ENCODE measurements at places on chromosomes 13 and 19. TPM values are rescaled to one million over a fixed set of nuclear protein-coding genes. Genes with fewer than 3 reads are reported as not detected.
A peak's percentile ranks its signal among the peaks of the same experiment; 100 is the strongest.

ZNF540 gene
- 0.25 TPM for polyA plus RNA-seq

LRG1 gene
- polyA plus RNA-seq, result 0.21 TPM

DNA sequence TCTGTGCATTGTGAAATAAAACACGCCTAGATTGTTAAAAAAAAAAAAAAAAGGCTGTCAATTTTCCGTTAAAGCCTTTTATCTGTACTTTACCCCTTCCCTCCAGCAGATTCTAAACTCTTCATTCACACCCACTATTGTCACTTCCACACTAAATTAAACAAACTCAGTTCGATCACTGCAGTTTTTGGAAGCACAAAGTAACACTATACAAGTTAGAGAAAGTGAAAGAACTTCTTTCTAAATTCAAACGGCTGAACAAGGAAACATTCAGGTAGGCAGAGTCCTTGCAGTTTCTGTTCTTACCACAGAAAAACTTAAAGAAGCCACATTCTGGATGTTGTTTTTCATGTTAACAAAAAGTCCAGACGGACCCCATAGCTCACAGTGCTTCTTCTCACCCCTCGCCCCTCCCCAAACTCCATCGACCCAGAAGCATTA is 27.5 kb upstream of the UBE2L5 start:
- H3K27ac ChIP-seq, result peak overlapping the region; percentile 66
- H3K36me3 ChIP-seq, result no peaks in the 10 kb centered on the region
- H3K4me1 ChIP-seq, result peaks cover 14% of the 10 kb centered on the region
- H3K4me3 ChIP-seq, result peak overlapping the region; percentile 39
- peak; percentile 42 for DNase-seq

SERP2 gene
- 0.30 TPM for polyA plus RNA-seq

NLRP5 gene
- not detected for polyA plus RNA-seq

DNA sequence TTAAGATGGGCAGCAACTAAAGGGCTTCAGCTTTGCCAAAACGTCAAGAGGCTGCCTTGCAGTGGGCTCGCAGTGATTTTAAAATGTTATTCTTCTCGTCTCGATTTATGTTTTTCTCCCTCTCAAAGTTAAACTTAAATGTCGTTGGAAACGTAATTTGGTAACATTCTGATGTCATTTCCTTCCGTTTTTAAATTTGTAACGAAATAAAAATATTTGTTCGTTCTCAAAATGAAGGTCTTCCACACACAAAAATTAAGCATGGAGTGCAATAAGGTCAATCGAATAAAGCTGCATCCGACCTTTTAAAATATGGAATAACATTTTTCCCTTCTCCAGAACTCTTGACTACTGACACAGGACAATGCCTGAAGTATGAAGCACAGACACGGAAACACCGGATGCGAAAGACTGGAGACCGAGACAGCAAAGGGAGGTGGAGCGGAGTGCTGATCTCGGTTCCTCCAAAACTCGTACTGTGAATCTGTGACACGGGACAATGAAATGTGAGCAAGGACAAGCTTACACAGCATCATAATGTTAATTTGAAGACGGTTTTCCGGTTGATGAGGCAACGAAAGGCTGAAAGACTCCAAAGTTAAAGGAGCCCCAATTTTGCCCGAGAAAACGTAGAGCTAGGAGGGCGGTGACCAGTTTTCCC is 850 bp downstream of the MTMR6 start:
- peak overlapping the region; percentile 91 for H3K4me3 ChIP-seq
- DNase-seq, result peak; percentile 66
- peaks cover 11% of the 10 kb centered on the region for H3K4me1 ChIP-seq
- H3K27ac ChIP-seq, result peak overlapping the region; percentile 92

DNA sequence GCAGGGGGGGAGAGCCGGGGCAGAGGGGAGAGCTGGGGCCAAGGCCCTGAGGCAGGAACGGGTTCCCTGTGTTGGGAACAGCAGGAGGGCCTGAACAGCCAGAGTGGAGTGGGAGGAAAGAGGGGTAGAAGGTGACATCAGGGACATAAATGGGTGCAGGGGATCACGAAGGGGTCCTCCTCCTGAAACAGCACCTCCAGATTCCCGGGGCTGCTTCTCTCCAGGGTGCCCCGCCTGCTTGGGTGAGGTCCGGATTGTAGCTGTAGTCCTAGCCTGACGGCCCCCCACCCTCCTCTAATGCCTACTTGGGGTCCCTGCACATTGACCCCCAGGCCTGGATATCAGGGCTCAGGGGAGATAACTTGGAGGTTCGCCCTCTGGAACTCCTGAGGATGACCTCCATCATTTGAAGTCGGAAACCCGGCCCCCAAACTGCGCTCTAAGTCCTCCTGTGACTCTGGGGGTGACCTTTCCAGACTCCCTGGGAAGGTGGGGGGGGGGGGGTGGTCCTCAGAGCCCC is 473 bp upstream of the SCN1B start:
- peak overlapping the region; percentile 33 for H3K4me3 ChIP-seq
- H3K27ac ChIP-seq, result no peak overlapping the region
- peaks cover 2% of the 10 kb centered on the region for H3K4me1 ChIP-seq
- H3K27me3 ChIP-seq, result no peaks in the 10 kb centered on the region

GRCh38 chr19:18846862-18847548 is 15.2 kb downstream of the UPF1 start:
- peak; percentile 70 for DNase-seq
- no peak overlapping the region for H3K4me3 ChIP-seq
- no peaks in the 10 kb centered on the region for H3K27me3 ChIP-seq
- no peaks in the 10 kb centered on the region for H3K36me3 ChIP-seq
- H3K27ac ChIP-seq, result no peak overlapping the region

- peaks cover 6% of the 10 kb centered on the region for H3K4me1 ChIP-seq
- DNase-seq, result peak; percentile 52
- H3K36me3 ChIP-seq, result no peaks in the 10 kb centered on the region
- H3K4me3 ChIP-seq, result no peak overlapping the region
Measured at GRCh38 chr13:80011448-80012212, 329.3 kb downstream of the SPRY2 start.

DNA sequence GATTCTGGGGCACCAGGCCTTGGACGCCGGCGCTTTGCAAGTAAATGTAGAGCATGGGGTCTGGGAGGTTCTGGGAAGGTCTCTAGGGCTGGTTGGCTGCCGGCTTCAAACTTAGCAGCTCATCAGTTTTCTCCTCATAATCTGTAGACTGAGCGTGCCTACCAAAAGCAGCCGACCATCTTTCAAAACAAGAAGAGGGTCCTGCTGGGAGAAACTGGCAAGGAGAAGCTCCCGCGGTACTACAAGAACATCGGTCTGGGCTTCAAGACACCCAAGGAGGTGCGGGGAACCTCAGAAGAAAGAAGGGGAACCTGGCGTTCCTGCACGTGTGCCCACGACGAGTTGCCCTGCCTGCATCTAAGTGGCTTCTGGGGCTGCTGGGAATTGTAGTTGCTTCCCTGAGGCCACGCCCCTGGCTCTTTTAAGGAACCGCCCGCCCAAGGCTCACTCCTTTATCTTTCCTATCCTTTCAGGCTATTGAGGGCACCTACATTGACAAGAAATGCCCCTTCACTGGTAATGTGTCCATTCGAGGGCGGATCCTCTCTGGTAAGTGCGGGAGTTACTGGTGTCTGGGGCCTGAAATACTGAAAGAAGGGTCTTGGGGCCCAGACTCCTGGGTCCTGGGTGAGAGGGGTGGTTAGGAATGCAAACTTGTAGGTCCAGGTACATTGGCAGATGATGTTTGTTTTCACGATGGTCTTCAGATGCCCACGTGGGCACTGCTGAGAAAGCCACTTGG is 984 bp downstream of the RPS11 start:
- peaks cover 36% of the 10 kb centered on the region for H3K4me1 ChIP-seq
- H3K36me3 ChIP-seq, result peaks cover 15% of the 10 kb centered on the region
- H3K27ac ChIP-seq, result peak overlapping the region; percentile 91
- DNase-seq, result peak; percentile 49
- H3K4me3 ChIP-seq, result peak overlapping the region; percentile 100
- H3K27me3 ChIP-seq, result no peaks in the 10 kb centered on the region

SIGLEC12 gene
- polyA plus RNA-seq, result not detected

GRCh38 chr13:112510002-112510780 is 77.8 kb downstream of the TUBGCP3 start:
- no peak overlapping the region for H3K4me3 ChIP-seq
- H3K27me3 ChIP-seq, result no peaks in the 10 kb centered on the region
- DNase-seq, result peak; percentile 53
- no peaks in the 10 kb centered on the region for H3K4me1 ChIP-seq

DNA sequence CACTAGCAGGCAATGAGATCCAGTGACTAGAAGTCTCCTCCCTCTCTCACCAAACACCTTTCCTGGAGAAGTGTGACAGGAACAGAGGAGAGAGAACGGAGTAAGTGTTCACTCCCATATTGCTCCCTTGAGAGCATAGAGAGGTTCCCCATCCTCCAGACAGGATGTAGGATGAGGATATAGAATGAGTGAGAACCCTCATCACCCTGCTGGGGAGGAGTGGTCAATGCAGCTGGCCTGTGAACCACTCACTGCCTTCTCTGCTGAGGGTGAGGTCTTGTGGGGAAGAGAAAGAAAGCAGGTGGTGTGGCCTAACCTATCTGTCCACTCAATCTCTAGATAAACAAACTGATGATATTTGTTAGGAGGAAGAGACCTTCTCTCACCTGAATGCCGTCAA is 386.6 kb downstream of the PCDH20 start:
- H3K27ac ChIP-seq, result no peak overlapping the region
- no peaks in the 10 kb centered on the region for H3K36me3 ChIP-seq
- DNase-seq, result no peak
- H3K27me3 ChIP-seq, result no peaks in the 10 kb centered on the region

DNA sequence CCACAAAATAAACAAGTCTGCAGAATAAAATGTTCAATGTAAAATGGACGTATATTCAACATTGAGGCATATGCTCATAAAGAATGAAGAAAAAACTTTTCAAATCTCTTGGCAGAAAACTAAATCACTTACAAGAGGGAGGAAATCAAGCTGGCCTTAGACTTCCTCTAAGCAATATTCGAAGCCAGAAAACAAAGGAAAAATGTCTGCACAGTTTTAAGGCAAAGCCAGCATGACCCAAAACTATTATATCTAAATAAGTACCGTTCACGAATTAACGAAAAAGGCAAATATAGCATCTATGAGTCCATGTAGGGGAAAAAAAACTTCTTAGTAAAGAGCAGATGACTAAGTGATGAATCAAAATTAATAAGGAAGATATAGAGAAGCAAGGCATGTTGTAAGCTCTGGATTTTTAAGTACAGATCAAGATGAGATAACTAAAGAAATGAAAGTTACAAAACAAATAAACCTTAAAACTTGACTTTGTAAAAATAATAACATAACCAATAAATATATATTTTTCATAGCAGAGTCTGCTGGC is 101.3 kb downstream of the KCNRG start:
- H3K4me1 ChIP-seq, result peaks cover 10% of the 10 kb centered on the region
- H3K36me3 ChIP-seq, result no peaks in the 10 kb centered on the region
- H3K27me3 ChIP-seq, result no peaks in the 10 kb centered on the region

DNA sequence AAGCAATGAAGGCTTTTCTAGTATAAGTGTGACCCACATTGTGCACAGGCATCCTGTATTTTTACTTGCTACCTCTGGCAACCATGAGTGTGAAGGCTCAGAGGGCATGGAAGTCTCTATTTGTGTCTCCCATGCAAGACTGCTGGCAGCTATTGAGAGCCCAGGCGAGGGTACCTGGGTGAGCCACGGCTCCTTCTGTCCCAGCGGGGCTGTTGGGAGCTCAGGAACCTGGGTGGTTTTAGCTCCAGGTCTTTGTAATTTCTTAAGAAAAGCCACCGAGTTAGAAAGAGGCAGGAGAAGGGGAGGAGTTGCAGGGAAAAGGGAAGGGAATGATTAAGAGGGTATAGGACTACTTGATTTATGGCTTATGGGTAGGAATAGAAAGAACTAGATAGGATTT is 190.4 kb upstream of the SOX1 start:
- no peaks in the 10 kb centered on the region for H3K36me3 ChIP-seq
- no peaks in the 10 kb centered on the region for H3K27me3 ChIP-seq
- no peak for DNase-seq

DNA sequence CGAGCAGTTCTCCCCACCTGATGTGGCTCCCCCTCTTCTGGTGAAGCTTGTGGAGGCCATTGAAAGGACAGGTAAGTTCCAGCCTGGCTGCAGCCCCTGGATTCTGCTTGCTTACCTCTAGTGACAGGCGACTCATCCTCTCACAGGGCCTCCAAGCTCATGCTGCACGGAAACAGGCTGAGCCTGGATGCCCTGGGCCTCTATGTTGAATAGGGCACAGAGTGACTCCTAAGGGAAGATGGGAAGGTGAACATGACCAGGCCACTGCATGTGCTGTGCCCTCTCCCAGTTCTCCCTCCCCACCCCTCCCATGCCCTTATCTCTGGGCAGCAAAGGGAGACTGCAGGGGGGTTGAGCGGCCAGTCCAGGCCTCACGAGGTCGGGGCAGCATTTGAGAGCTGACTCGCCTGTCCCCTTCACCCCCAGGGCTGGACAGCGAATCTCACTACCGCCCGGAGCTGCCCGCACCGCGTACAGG is 7.6 kb downstream of the PIK3R2 start:
- peaks cover 14% of the 10 kb centered on the region for H3K4me1 ChIP-seq
- no peaks in the 10 kb centered on the region for H3K36me3 ChIP-seq
- no peak for DNase-seq

DNA sequence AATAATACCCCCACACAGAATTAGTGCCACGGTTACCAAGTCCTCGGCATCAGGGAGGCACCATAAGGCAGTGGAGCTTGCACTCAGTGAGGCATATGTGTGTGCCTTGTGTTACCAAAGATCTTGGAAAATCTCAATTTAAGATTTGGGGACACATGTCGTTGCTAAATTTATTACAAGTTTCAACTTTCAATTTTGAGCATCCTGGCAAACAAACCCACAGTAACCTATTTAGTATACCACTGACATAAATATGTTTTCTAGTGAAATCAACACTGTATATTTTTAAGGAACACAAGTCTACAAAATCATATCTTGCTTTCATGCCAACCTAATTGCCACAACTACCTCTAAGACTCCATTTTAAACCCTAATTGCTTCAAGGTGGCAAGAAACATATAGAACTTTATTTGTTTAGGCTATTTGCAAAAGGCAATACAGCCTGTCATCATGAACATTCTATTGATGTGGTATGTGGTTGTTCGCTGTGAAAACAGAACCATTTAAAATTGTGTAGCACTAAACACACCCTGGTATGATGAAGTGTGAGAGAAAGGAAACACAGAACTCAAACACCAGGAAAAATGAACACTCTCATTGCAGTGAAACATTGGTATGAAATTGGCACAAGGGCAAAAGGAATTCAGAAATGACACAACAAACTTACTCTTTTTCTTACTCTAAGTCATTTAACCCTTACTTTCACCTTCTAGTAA is 531.1 kb downstream of the IRS2 start:
- no peak overlapping the region for H3K27ac ChIP-seq
- H3K27me3 ChIP-seq, result no peaks in the 10 kb centered on the region
- H3K36me3 ChIP-seq, result no peaks in the 10 kb centered on the region
- DNase-seq, result no peak
- H3K4me3 ChIP-seq, result no peak overlapping the region

Measured in endothelial cell of umbilical vein (primary cell).